Activated CD4-positive, alpha-beta T cell treated with anti-CD3 and anti-CD28 coated beads, Interleukin-2, amount 50 U/mL, for 4 hours (primary cell): ENCODE measurements at places on chromosomes 1 and 21.
A peak's percentile ranks its signal among the peaks of the same experiment; 100 is the strongest.

- DNase-seq: no peak
Observed at GRCh38 chr1:48164571-48164970, 57.9 kb upstream of the SLC5A9 start.

GRCh38 chr1:44743211-44743610 is 3.6 kb downstream of the KIF2C start:
- no peak for DNase-seq

GRCh38 chr1:229247871-229248270 is 23.0 kb upstream of the RAB4A start:
- no peak for DNase-seq

- no peak for DNase-seq
Observed at GRCh38 chr1:100708476-100709062, 11.0 kb upstream of the VCAM1 start.

- no peak for DNase-seq
Observed at GRCh38 chr1:152917794-152918193, 9.4 kb downstream of the IVL start.

GRCh38 chr1:208850442-208850841 is 606.3 kb upstream of the PLXNA2 start:
- no peak for DNase-seq

- DNase-seq: peak; percentile 13
Observed at GRCh38 chr1:10338047-10338446, 60.8 kb upstream of the PGD start.

- DNase-seq: no peak
Observed at GRCh38 chr1:109347511-109347910, 40.7 kb upstream of the MYBPHL start.

- no peak for DNase-seq
Observed at GRCh38 chr1:31297277-31298247, 730 bp downstream of the ZCCHC17 start.

DNA sequence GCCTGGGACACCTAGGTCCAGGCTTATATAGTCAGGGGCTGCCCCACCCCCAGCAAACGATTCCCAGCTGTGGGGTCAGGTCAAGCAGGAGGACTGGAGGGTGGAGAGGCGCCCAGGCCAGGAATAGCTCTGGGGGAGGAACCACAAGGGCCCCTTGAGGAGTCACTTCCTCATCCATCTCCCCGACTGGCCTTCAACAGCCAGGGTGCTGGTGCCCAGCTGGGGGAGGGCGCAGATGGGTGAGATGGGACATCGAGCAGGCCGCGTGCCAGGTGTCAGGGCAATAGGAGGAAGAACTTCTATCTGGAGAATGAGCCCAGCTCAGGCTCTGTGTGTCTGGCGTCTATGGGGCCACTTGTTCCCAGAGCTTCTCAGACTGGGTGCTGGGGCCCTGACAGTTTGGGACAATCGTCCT is 208 bp upstream of the MYBPH start:
- DNase-seq: no peak

DNA sequence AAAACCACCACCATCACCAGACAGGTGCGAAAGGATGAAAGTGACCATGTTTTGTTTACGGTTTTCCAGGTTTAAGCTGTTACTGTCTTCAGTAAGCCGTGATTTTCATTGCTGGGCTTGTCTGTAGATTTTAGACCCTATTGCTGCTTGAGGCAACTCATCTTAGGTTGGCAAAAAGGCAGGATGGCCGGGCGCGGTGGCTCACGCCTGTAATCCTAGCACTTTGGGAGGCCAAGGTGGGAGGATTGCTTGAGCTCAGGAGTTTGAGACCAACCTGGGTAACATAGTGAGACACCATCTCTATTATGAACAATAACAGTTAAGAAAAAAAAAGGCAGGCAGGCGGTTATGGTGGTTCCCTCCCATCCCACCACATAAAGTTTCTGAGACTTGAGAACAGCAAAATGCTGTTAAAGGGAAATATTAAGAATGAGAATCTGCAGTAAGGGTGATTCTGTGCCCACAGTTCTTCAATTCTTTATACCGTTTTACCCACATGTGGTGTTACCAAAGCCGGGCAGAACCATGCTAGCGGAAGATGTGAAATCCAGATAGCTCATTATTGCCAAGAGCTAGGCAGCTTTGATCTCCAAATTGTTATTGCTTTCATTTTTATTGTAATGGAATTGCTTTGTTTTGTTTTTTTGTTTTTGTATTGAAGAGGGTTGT is 34.5 kb upstream of the TDRD10 start:
- no peak for DNase-seq

GRCh38 chr1:217857061-217857460 is 225.9 kb downstream of the SPATA17 start:
- no peak for DNase-seq

- DNase-seq: no peak
Observed at GRCh38 chr1:43800771-43801170, 93.4 kb downstream of the ST3GAL3 start.

DNA sequence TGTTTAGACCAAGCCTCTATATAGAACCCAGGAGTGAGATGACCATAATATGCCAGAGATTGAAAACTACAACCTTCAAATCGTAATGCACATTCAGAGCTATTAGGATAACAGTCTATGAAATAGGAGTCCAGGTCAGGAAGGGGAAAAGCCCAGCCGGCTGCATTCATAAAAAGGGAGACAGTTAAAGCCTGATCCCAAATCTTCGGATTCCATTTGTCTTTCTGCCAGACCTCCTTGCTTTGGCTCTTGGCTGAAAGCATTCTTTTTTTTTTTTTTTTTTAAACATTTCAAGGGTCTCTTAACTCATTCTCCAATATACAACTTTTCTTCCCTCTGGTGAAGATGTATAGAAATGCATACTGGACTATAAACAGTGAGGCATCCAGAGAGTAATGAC is 81.1 kb downstream of the NTPCR start:
- no peak for DNase-seq

GRCh38 chr1:115677182-115677555 is 35.4 kb downstream of the VANGL1 start:
- DNase-seq: no peak

- DNase-seq: no peak
Observed at GRCh38 chr1:209642816-209643215, 9.4 kb downstream of the LAMB3 start.

DNA sequence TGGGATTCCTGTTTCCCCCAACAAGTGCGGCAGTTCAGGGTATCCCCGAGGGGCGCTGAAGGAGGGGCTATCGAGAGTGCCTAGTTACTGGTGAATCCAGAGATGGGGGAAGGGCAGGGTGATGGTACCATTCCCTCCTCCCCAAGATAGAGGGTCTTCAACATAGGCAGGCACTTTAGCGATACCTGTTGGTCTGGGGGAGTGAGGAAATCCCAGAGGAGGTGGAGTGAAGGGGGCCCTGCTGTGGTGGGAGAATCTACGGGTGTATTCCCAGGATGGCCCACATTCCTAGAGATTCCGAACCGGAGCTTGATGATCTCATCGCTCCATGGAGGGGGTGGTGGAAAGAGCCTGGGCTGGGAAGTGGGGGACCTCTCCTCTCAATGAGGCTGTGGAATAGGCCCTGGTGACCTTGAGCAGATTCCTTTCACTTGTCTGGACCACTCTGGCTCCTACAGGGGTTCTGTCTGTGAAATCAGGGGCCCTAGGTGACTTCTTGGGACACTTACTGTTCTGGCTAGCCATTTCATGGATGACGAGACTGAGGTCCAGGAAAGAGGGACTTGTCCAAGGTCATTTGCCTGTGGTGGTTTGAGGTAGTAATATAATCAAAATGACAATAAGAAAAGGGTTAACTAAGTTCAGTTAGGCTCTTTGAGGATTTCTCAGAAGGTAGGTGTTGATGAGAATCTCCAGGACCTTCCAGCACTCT is 52.7 kb upstream of the SYNC start:
- DNase-seq: no peak

DNA sequence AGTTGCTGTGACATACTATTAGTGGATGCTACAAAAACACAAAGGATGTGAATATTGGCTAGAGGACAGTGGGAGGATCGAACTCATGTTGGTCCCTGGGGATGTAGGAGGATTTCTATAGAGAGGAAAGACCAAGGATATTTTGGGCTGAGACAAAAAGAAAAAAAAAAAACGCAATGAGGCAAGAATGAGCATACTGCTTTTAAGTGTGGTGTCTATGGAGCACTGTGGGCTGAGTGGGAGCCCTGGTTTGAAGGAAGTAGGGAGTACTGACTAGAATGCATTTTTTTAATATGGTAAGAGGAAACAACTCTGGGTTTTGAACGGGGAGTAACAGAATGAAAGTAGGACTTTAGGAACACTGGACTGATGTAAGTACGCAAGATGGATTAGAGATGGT is 450.7 kb downstream of the NEGR1 start:
- no peak for DNase-seq

GRCh38 chr21:45363921-45364467 is 41.0 kb upstream of the COL18A1 start:
- peak; percentile 25 for DNase-seq

- no peak for DNase-seq
Observed at GRCh38 chr1:166080967-166081870, 85.6 kb downstream of the FAM78B start.

DNA sequence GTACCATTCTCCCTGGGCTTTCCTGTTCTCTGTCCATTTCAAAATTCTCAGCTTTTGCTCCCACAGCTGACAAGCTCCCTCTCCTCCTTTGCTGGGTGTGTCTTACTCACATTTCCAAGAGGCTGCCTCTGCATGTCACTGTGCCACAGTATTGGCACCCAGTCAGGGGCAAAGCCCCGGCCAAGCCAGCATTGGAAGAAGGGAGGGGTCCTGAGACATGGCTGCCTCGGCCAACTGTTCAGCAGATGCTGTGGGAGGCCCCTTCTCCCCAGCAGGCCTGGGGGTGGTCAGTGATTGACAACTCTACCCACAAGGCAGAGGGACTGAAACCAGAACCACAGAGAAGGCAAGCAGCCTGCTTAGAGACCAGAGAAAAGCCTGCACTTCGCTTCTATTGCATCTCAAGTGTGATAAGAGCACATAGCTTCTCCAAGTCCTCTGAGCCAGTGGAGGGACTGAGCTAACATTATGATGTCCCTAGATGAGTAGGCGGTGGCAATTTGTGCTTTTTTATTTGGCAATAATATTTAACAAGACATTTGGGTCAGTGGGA is 294.1 kb downstream of the SIPA1L2 start:
- no peak for DNase-seq

- DNase-seq: no peak
Observed at GRCh38 chr1:34650800-34651199, 104.0 kb upstream of the GJB5 start.
